Cerebellum (tissue), 4 donors: ENCODE measurements at places on chromosomes 6 and 20. TPM values are rescaled to one million over a fixed set of nuclear protein-coding genes. Genes with fewer than 3 reads are reported as not detected.

The PRSS35 gene
- total RNA-seq, result 2.4 TPM

- DNase-seq, result no peak
Measured at GRCh38 chr6:17218749-17219093, 62.4 kb upstream of the RBM24 start.

GRCh38 chr6:130143709-130144108, 79.0 kb downstream of the SAMD3 start:
- DNase-seq, result no peak

DNA sequence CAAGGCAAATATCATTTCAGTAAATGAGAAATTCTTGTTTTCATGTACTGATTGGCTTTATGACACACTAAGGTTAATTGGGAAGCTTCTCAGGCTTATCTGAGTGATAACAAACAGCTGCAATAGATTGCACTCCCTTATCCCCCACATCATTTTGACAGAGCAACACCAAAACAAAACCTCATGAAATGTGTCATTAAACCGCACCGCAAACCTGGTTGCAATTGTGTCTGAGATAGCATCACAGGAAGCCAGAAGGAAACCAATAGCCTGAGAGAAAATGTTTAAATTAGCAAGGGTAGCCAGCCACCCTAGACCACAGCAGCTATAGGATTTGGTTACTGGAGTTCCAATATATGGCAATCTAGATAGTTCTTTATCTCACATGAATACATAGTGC, 31.6 kb upstream of the LAMA4 start:
- DNase-seq, result no peak

- no peak for DNase-seq
Measured at GRCh38 chr20:39810309-39810708, 848.2 kb downstream of the DHX35 start.

- no peak for DNase-seq
Measured at GRCh38 chr20:11912659-11913415, 4.9 kb upstream of the BTBD3 start.
